ENCODE measurements at places on chromosomes 6 and 20.
A peak's percentile ranks its signal among the peaks of the same experiment; 100 is the strongest.

DNA sequence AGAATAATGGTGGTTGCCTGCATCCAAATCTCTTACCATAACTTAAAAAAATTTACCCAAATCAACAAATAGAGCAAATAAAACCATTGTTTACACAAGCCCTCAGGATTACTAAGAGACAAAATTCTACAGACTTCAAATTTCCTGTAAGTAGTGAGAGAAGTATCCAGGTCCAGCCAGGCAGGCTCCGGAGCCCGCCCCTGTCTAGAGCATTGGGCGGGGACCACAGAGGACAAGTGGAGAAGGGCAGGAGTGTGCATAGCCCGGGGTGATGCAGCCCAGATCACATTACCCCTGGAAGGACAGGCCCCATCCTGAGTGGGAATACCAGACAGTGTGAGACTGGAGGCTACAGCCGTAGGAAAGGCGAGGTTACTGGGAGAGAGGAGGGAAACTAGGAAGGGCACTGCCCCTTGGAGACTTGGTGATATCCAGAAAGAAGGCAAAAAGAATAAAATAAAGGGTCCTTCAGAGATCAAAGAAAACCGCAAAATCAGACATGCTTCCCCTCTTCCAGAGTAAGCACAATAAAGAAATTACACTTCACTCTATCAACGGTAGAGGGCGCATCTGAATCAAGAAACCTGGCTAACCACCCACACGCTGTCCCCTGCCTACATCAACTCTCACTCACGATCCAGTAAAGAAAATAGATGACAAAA lies 26.6 kb downstream of the RIN2 start:
- DNase-seq: peak; percentile 84

- DNase-seq: no peak
Measured at GRCh38 chr6:89503641-89504040, 70.7 kb downstream of the ANKRD6 start.

DNA sequence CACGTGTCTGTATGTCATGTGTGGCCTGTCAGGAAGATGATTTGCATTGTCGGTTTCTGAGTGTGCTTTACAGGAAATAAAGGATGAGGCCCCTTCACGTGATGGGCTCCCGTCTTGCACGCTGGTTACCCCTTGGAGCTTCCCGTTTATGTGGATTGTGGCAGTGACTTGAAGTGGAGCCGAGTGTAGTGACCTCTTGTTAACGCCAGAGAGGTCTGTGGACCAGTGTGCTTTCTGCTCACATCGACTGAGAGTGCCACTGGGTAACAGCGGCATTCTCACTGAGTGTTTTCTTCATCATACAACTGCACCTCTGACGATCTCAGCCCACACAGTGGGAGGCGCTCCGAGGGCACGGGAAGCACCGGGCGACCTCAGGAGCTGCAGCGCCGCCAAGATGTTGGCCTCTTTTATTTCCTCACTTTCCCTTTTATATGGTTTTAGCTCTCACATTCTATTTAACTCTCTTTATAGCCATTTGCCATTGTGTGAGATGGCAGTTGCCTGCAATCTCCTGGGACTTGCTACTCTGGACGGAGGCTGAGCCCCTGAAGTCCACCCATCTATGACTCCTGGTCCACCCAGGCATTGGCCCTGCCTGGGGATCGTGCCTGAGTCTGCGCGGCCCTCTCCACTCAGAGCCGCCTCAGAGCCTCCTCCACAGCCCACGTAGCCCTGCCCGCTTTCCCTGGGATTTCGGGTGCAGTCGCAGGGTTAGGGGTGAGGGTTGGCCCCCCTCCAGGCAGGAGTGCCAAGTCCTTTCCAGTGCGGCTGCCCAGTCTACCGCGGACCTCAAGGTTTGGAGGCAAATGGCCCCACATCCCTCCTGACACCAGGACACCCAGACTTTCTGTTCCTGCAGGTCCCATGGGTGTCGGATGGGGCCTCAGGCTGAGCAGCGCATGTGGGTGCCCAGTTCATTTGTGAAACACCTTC lies 238.9 kb downstream of the ERMARD start:
- DNase-seq: no peak

GRCh38 chr6:508614-509013 lies 117.1 kb downstream of the IRF4 start:
- DNase-seq: no peak

DNA sequence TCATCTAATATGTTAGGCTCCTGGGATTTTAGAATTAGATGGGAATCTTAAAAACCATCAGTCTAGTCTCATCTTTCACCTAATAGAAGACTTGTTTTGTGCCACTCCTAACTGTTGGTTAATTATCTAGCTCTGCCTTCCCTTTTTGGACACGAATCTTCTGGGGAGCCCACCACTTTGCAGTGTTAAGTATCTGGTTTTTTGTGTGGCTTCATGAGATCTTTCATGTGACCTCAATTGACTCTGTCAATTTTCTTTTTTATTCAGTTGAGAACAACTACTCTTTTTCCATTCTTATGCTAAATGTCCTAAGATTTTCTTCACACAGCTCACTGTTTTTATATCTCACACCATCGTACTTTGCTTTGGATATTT lies 16.9 kb downstream of the TBPL1 start:
- no peak for DNase-seq

DNA sequence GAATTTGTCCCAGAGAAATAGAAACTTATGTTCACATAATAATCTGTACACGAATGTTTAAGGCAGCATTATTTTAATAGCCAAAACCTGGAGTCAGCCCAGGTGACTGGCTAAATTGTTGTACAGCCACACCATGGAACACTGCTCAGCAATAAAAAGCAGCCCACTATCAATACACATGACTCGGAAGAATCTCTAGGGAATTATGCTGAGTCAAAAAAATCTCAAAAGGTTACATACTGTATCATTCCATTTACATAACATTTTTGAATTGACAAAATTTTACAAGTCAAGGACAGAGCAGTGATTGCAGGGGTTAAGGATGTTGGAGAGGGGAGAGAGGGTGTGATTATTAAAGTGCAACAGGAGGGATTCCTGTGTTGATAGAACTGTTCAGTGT lies 163.4 kb downstream of the UBE3D start:
- no peak for DNase-seq

DNA sequence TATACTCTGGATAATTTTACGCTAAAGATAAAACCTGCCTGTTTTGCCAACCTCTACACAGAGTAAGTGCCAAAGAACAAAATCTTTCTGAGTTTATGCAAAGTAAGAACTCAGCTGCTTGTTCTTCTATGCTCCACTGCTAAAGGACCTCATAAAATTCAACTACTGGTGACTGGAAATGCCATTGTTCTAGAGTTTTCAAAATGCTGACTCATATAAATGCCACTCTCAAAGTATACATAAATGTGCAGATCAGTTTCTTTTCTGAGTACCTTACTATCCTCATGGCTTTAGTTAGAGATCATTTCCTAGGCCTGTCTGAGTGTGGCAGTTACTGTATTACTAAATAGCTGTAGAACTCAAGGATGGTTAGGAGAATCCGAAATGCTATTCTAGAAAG lies 45.6 kb downstream of the LYRM4 start:
- peak; percentile 35 for DNase-seq

DNA sequence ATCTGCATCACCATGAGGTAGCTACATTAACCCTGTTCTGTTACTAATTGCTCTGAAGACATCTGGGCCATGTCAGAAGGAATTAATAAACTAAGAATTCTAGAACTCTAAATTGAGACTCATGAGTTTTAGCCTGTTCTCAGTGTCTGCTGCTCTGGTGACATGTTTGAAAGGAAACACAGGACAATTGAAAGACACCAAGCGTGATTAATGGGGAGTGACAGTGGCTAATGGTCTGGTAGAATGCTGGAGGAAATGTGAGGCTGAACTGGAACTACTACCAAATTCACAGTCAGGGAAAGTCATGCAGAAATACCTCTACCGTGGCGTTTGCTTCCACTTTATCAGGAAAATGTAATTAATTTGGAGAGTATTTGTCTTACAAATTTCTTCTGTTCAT lies 140.0 kb downstream of the TBC1D7 start:
- no peak for DNase-seq

- no peak for DNase-seq
Measured at GRCh38 chr6:44675449-44675848, 287.9 kb downstream of the CDC5L start.

DNA sequence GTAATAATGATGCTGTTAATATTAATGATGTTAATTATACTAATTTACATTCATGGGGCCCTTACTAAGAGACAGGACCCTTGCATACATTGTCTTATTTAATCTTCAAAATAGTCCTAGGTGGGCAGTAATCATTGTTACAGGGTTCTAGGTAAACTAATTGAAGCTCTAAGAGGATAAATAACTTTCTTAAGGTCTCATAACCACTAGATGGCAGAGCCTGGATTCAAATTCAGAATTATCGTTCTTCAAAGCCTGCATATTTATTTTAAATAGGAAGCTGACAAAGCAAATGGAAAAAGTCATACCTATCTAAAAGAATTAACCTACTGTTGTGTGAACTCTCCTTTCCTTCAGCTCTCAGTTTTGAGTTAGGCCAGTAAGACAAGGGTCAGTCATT lies 23.5 kb downstream of the PTCHD4 start:
- peak; percentile 40 for DNase-seq

- peak; percentile 76 for DNase-seq
Measured at GRCh38 chr6:156963712-156964700, 186.8 kb downstream of the ARID1B start.

DNA sequence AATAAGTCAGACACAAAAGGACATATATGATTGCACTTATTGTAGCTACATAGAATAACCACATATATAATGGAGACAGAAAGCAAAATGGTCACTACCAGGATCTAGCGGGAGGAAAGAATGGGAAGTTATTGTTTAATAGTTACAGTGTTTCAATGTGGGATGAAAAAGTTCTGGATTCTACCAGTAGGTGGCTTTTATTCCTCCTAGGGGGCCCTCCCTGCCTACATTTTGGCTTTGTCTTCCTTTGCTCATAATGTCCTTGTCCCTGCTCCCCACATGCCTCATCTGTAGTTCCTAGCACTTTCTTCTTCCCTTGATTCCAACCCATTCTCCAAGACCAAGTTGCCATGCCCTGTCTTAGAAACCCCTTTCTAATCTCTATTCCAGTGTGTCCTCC lies 16.3 kb downstream of the ZNF133 start:
- no peak for DNase-seq

- peak; percentile 32 for DNase-seq
Measured at GRCh38 chr6:106626485-106626884, 2.8 kb downstream of the RTN4IP1 start.

GRCh38 chr20:59804347-59804746 lies 129.1 kb downstream of the SYCP2 start:
- no peak for DNase-seq

DNA sequence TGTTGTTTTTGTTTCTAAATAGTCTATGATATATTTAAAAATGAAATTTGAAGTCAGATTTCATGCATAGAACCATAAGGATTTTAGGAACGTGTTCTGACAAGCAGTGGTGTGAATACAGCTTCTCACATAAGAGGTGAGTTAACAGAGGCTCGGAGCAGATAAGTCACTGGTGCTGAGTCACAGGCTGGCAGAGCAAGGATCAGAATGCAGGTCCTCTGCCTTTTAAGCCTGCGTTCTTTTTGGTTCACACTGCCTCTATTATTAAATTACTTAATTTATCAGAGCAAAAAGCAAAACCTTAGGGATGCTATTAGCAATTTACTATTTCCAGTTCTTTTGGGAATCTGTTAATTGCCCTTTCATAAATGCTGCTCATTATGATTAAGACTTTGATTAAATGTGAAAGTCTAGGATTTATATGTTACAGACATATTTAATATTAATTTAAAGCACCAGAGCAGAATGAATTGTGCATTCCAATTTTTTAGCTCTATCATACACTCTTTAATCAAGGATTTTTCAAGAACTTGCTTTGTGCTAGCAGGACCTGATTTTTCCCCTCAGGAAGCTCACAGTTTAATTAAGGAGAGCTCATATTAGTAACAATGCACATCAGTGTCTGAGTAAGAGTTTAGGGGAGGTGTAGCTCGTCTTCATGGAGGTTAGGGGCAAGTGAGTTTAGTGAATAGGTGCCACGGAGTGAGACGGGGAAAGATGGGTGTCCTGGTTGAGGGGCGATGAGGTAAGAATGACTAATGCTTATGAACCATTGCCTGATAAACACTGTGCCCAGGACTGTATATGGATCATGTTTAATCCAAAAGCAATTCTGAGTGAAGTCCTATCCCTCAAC lies 212.7 kb upstream of the AGPAT4 start:
- DNase-seq: peak; percentile 95

- DNase-seq: no peak
Measured at GRCh38 chr6:44049989-44050871, 77.0 kb downstream of the MRPL14 start.

- DNase-seq: peak; percentile 59
Measured at GRCh38 chr6:144219056-144219685, 66.0 kb upstream of the UTRN start.

DNA sequence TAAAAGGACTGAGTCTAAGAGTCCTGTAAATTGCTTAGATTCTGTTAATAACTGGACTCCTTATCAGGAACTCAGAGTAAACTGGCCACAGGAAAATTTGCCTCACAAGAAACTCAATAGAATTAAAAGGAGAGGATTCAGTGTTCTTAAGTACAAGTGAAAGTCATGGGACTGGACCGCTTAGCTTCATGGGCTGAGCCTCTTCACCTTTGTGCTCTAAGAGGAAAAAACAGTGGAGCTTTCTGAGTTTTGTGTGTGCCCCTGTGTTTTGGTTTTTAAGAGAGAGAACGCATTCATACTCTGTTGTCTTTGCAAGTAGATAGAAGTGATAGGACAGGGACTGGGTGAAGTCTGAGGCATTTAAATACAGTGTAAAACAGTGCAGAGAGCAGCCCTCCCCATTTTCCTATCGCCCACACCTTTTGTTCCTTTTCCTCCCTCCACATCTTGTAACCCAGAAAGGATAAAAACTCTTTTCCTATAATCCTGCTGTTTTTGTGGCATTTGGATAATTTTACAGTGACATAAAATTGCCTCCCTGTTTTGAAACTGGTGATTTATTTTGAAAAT lies 49.6 kb downstream of the FOXO3 start:
- no peak for DNase-seq
